Activated naive CD4-positive, alpha-beta T cell treated with Interleukin-2 at 50 U/mL for 16 hours (primary cell): ENCODE measurements at places on chromosomes 2 and 18.

GRCh38 chr2:44362207-44363015, 664 bp downstream of the CAMKMT start:
- peak; percentile 45 for DNase-seq

DNA sequence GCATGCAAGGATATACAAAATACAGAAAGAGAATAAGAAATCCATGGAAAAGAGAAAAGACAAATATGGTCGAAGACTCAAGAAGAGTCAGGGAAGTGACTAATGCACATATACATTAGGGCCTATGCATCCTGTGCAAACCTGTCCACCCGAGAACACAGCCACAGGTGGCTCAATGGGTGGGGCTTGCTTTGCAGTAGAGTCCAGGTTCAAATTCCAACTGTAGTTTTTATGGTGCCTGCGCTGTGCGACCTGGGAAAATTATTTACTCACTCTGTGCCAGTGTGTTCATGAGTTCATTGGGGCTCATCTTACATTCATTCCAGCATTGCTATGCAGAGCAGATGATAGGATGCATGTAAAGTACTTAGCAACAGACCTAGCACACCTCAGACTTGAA, 244.7 kb downstream of the CTNNA2 start:
- DNase-seq: no peak

- DNase-seq: no peak
These were observed 16.0 kb downstream of the ZBTB7C start for GRCh38 chr18:48393170-48393569.

GRCh38 chr18:58300867-58301266, 256.8 kb downstream of the NEDD4L start:
- DNase-seq: no peak

GRCh38 chr2:3121601-3122000, 256.0 kb downstream of the EIPR1 start:
- DNase-seq: no peak
